MG63 (cell line): ENCODE measurements at places on chromosomes 12 and 14. TPM values are rescaled to one million over a fixed set of nuclear protein-coding genes. Genes with fewer than 3 reads are reported as not detected.

Gene FOXN4
- total RNA-seq: not detected in 2 replicates

Gene SERPINA4
- total RNA-seq: not detected in 2 replicates

Gene PRKCH
- total RNA-seq: 5.3 and 6.0 TPM in 2 replicates

Gene ARHGEF25
- total RNA-seq: 17.0 and 17.4 TPM in 2 replicates

GRCh38 chr14:90649557-90650135 lies 166.6 kb downstream of the TTC7B start:
- DNase-seq: peak; percentile 16

GRCh38 chr12:64666054-64666914 lies 56.0 kb downstream of the RASSF3 start:
- no peak for DNase-seq

GRCh38 chr14:105303949-105304348 lies 3.1 kb upstream of the BRF1 start:
- no peak for DNase-seq

DNA sequence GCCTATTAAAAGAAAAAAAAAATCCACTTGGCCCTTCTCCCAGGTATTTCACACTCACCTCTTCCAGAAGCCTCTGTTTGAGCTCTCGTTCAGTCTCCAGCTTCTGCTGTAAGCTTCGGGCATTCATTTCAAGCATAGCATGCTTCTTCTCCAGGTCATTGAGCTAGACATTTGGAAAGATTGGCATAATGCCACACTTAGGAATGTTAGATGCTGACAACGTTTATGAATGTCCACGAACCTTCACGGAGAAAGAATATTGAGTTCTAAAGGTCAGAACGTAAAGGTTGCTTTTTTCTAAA lies 60.5 kb downstream of the PRKAB1 start:
- DNase-seq: no peak

DNA sequence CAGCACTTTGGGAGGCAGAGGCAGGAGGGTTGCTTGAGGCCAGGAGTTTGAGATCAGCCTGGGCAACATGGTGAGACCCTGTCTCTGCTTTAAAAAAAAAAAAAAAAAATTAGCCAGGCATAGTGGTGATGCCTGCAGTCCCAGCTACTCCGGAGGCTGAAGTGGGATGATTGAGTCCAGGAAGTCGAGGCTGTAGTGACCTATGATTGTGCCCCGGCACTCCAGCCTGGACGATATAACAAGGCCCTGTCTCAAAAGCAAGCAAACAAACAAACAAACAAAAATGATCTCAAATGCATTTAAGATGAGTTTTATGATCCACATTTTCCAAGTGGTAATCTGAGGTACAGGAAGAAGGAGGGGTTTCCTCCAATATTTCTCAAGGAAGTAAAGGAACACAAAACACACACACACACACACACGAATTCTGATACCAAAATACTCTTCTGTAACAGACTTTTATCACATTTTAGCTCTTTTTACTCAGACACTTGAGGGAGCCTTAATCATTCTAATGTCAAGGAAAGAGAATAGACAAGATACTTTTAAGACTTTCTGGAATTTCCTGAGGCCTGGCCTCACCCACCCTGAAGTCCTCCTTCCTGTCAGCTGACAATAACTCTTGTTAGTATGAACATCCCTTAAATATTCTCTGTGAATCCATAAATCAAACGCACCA lies 44.4 kb upstream of the CERS5 start:
- DNase-seq: no peak

- no peak for DNase-seq
Measured at GRCh38 chr14:69342928-69343525, 55.1 kb downstream of the ERH start.

DNA sequence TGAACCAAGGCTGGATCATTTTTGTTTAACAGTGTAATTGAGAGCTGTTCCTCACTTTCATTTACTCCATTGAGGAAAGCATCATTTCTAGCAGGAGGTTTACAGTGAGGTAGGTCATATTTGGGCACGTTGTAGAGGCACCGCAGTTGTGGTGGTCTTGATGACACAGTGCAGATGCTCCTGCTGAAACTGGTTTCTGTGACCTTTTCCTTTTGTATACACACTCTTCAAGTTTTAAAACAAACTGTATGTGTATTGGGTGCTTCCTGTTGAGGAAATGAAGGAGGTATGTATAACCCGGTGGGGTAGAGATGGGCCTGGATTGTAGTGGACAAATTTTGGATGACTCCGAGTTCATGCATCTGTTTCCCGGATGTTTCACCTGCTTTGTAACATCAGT lies 456.3 kb upstream of the RGS6 start:
- no peak for DNase-seq

- no peak for DNase-seq
Measured at GRCh38 chr14:88264116-88264515, 59.0 kb downstream of the KCNK10 start.

DNA sequence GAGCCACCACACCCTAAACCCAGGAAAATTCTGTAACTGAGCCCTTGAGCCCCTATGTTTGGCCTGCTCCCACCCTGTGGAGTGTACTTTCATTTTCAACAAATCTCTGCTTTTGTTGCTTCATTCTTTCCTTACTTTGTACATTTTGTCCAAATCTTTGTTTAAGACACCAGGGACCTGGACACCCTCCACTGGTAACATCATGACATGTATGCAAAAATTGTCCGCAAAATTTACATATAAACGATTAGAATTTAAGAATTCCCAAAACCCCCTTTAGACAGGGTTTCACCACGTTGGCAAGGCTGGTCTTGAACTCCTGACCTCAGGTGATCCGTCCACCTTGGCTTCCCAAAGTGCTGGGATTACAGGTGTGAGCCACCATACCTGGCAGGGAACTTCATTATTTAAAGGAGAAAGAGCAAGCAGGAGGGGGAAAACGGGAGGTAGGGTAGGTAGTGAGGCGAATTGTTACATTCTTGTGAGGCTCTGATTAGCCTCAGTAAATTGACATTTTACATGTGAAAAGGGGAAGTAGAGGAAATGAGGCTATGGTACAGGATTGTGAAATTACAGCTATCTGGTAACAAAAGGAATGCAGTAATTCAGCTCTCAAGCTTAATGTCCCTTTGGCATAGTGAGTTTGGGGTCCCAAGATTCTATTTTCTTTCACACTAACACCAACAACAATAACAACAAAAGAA lies 27.6 kb downstream of the TUBA1A start:
- no peak for DNase-seq

- DNase-seq: no peak
Measured at GRCh38 chr12:6998715-6999451, 19.4 kb downstream of the LPCAT3 start.

DNA sequence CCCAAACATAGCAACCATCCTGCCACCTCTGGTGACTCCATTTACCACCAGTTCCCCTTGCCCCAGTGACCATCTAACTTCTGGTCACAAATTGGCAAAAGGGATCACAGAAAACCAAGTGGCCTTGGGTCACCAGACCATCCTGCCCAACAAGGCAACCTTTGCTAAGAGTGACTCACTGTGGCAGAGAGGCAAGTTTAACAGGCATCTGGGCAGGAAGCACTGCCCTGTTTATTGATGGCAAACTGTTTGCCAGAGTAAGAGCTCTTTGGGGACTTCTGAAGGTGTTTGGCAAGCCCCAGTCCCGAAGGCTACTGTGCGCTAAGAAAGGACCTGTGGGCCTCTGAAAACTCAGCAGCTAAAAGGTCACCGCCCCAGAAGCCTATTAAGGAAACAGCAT lies 28.2 kb upstream of the TMEM233 start:
- DNase-seq: no peak
